ENCODE measurements at places on chromosomes 2 and 18.

DNA sequence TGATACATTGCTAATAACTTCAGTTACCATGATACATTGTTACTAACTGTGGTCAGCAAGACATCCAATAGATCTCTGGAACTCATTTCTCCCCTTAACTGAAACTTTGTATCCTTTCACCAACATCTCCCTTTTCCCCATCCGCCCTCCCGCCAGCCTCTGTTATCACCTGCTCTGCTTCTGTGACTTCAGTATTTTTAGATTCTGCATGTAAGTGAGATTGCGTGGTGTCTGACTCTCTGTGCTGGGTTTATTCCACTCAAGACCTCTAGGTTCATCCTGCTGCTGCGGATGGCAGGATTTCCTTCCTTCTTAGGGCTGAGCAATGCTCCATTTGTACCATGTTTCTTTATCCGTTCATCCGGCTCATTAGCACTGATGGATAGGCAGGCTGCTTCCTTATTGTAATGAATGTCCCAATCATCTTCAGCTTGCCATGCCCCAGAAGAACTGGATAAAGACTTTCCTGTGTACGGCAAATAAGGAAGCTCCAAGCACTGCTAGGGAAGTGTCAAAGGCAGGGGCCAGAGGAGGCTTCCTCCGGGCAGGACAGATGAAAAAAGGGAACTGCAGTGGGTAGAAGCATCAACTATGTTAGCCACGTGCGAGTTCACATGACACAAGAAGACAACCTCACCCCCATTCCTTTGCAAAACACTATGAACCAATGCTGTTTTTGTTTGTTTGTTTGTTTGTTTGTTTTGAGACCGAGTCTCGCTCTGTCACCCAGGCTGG lies 113.4 kb downstream of the EIPR1 start:
- no peak for DNase-seq

DNA sequence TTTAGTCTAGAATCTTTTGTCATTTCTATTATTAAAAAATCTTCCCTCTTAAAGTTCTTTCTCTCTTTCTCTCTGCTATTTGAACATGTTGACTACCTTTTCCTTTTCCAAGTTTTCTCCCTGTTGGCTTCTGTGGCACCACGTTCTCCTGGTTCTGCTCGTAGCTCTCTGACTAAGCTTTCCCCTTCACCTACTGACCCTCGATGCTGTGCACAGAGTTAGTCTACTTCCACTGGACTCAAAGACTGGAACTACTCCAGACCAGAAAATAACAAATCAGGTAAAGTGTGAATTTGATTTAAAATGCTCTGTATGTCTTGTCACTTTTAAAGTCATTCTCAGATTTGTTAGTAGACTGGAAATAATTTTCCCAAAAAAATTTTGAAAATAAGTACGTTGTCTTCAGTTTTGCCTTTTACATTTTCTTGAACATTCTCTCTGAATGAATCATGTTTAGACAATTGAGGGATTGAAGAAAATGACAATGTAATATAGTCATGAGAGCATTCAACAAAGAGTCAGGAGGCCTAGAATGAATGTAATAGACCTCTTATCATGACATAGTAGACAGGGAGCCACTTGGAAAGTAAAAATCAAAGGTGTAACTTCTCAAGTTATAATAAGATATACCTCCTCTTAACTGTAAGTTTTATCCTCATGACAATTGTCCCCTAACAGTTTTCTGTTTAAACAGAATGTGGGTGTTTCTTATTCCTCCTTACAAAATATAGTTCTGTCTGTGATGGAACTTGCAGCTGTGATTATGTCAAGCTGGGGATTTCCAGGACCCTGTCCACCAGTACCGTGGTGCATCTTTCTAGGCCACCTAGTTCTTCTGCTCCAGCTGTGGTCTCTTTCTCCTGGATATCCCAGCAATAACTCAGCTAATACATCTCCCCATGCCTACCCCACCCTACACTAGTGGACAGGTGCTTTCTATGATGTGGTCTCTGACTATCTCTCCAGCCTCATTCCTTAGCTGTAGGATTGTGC lies 25.5 kb downstream of the ITPRID2 start:
- DNase-seq, result no peak

GRCh38 chr2:43146083-43146482 lies 80.3 kb downstream of the ZFP36L2 start:
- DNase-seq, result no peak

- peak; percentile 36 for DNase-seq
Observed at GRCh38 chr18:3481696-3482210, 31.8 kb downstream of the TGIF1 start.

GRCh38 chr18:24027156-24027827 lies 12.7 kb downstream of the TTC39C start:
- DNase-seq, result no peak

- peak; percentile 65 for DNase-seq
Observed at GRCh38 chr18:76495435-76496193, 572 bp upstream of the ZNF516 start.

- DNase-seq, result no peak
Observed at GRCh38 chr2:152167065-152167464, 8.5 kb downstream of the STAM2 start.

GRCh38 chr2:239832490-239833268 lies 192.5 kb downstream of the NDUFA10 start:
- DNase-seq, result no peak

DNA sequence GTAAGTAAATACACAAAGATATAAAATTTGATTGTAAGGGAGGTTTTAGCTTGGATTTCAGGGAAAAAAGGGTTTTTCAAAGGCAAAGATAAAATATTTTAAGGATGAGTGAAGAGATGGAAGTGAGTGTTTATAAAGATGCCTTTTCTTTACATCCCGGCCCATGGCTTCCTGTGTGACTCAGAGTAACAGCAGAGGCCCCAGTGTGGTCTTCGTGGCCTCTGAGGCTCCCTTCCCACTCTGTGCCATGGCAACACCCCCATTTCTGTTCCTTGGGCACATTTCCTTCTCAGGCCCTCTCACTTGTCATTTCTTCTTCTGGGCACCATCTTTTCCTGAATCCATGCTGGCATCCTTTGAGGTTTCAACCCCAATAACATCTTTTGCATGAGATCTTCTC lies 92.6 kb upstream of the TMEM18 start:
- no peak for DNase-seq

DNA sequence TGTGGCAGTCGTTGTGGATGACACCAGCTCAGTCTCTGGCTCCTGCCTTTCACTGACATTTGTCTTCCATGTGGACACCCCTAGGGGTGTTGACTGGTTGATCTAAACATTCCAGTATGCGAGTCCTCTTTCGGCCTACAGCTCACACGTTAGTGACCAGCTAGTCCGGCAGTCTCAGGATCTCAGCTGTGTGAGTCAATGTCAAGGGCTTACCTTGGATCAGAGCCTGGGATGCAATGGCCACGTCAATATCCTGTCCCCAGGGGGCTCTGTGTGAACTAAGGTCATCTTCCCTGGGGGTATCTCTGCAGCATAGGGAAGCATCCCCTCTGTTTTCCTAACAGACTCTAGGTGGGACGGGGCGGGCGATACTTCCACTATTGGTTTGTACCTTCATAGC lies 35.1 kb upstream of the YWHAQ start:
- DNase-seq, result no peak

DNA sequence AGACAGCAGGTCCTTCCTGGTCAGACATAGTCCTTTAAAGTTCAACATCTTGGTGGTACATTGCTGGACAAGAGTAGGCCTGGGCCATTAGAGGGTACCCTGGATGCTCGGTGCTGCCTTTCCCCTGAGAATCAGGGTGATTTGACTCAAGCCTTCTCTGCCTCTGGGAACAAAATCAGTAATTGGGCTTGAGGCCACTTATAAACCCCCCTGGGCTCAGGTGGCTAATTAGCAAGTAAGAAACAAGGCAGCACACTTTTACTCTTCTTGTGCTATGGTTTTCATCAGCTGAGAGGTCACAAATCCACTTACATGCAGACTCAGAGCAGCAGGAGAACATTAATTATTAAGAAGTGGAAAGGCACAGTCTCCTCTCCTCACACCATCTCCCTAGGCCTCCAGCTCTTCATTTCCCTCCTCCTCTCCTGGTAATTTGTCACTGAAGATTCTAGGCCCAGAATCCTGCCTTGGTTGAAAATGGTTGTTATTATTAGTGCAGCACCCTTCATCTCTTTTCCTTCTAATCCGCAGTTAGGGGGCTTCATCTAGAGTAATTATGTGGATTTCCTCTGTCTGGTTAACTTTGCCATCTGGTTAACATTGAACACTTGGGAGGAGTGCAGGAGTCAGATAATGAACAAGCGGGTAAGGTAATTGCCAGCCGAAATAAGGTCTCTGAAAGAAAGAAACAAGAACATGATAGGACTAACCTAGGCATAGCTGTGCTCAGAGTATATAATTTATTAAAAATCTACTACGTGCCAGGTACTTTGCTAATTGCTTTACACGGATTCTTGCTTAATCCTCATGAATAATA lies 29.7 kb upstream of the CASP10 start:
- DNase-seq, result no peak

Data from glutamatergic neuron (in vitro differentiated cells).